Hematopoietic multipotent progenitor cell treated with erythropoietin and hydrocortisone succinate and interleukin-3 and kit ligand, for 15 days (in vitro differentiated cells): ENCODE measurements at places on chromosomes 13 and 19.

DNA sequence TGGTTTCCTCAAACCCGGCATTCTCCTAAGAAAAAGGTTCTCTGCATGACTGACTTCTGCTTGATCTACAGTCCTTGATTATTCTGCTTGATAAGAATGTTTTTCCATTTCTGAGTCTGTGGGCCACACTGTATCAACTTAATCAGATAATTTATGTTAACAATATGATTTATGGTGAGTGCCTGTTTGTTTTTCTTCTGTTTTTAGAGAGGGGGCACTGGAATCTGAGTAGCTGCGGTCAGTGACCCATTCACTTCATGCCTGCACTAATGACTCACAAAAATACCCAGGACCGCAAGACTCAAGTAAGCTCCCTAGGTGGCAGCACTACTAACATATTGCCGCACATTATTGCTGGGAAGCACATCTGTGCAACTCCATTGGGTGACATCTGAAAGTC, 542.3 kb upstream of the ATXN8OS start:
- no peak for DNase-seq

DNA sequence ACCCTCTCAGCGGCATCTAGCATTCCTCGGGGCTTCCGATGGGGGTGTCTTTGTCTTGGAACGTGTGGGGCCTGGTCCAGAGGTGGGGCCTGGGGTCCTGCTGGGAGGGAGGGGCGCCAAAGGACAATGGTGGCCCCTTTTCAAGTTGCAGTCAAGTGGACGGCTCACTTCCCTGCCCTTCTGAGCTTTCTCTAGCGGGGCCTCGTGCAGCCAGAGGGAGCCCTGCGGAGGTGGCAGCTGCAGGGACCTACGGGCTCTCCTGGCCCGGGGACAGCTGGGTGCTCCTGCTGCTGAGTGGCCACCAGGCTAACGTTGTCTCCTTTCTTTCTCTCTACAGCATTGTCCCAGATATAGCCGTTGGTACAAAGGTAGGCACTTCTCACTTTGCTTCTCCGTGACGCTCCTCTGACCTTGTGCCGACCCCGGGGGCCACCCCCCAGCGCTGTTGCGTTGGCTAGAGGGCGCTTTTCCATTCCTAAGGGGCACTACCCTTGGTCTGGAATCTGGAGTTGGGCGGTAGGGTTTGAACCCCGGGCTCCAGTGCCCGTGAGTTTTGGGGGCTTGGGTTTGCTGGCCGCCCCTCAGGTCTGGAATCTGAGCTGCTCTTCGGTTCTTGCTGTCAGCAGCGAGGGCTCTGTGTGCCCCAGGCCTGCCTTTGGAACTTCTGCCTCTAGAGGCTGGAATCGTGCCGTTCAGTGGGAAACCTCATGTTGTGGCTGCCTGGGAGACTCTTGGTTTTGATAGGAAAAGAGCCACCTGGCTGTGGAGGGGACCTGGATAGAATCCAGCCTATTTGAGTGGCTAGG, 2.0 kb downstream of the PTBP1 start:
- DNase-seq = peak; percentile 27

- no peak for DNase-seq
Observed at GRCh38 chr13:67554746-67555452, 324.8 kb upstream of the PCDH9 start.

DNA sequence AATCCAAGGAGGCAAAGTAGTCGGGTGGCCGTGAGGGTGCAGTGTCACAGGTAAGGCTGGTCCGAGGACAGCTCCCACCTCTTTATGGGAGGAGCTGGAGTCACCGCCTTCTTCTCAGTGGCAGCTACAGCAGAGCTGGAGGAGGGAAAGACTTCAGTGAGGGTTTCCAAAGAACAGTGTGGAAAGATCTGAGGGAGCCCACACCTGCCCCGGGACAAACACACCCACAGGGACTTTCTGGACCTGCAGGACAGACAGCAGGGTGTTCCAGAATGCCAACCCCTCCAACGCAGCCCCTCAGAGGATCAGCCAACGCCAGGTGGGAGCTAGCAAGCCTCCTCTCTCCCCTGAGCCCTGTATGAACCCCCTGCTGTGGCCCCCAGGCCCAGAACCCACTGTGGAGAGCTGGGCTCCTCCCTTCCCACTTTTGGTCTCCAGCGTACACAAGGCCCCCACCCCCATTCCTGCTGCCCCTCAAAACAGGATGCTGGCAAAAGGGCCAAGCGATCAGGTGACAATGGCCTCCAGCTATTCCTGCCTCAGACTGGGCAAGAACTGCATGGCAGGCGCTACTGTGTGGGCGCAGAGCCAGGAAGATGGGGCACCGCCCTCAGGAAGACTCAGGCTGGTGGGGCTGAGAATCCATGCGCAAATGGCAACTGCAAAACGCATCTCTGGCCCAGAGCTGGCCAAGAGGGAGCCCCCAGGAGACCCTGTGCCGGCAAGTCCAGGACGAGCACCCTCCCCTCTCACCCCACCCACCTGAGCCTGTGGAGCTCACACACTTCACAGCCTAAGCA, 3.5 kb upstream of the CD320 start:
- peak; percentile 79 for DNase-seq

DNA sequence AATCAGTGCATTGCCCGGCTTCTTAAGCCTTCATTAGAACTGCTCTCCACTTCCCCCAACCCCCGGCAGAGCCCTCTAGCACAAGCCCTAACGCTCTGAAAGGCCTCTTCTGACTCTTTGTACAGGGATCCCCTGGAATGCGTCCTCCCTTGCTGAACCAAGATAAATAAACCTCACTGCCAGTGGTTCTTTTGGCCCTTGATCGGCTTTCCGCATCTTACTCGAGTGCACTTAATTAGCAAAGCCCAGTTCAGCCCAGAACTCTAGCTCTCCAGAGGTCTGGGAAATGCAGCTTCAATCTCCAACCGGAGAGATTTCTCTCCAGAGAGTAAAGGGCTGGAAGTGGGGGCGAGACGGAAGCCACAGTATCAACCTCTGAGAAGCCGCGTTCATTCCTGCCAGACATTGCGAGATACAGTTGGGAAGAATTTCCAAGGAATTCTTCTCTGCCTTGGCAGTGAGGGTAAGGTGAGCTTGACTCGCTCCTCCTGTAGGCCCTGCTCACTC, 8.7 kb upstream of the ZNF444 start:
- no peak for DNase-seq

GRCh38 chr13:98224557-98224956, 47.5 kb upstream of the RNF113B start:
- DNase-seq = no peak

DNA sequence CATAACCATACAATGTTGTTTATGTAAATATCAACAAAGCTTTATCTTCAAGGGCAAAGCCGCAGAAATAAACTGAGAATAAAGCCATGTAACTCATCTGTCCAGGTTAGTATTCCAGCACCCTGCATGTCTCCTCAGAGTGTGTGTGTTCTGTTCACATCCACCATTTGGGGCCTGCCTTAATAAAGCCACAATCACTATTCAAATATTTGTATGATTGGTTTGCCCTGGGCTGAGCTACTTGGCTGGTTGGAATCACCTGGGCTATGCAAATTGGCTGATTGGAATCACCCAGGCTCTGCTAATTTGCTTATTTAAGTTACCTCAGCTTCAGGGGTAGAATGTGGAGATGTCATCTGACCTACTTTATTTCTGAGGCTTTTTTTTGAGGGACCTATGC, 42.4 kb upstream of the ZNF737 start:
- no peak for DNase-seq

DNA sequence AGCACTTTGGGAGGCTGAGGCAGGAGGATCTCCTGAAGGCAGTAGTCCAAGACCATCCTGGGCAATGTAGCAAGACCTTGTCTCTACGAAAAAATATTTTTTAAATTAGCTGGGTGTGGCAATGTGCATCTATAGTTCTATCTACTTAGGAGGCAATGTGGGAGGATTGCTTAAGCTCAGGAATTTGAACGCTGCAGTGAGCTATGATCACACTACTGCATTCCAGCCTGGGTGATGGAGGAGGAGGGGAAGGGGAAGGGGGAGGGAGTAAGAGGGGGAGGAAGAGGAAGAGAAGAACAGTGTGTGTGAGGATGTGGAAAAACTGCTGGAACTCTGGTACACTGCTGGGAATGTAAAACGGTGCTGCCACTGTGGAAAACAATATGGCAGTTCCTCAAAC, 9.2 kb upstream of the CLIP3 start:
- no peak for DNase-seq

DNA sequence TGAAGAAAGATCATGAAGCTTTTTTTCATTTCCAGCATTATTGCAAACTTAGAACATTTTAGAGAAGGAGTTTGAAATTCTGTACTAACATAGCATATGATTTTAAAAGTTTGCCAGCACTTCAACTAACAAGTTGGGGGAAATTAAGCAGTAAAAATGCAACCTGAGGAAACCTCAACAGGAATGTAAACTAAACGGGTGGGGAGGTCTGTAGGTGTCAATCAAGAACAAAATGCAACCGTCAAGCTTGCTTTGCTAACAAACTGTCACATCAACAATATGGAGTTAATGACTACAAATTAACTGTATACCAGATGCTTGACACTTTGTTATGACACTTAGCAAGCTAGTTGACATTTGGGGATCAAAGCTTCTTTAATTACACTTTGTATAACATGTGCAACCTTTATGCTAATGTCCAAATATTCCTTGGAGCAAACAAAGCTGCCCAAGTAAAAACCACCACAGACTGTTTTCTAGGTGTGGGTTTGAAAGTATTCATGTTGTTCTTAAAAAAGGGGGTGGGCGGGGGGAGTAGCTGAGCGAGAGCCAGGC, 52.1 kb downstream of the DACH1 start:
- no peak for DNase-seq

DNA sequence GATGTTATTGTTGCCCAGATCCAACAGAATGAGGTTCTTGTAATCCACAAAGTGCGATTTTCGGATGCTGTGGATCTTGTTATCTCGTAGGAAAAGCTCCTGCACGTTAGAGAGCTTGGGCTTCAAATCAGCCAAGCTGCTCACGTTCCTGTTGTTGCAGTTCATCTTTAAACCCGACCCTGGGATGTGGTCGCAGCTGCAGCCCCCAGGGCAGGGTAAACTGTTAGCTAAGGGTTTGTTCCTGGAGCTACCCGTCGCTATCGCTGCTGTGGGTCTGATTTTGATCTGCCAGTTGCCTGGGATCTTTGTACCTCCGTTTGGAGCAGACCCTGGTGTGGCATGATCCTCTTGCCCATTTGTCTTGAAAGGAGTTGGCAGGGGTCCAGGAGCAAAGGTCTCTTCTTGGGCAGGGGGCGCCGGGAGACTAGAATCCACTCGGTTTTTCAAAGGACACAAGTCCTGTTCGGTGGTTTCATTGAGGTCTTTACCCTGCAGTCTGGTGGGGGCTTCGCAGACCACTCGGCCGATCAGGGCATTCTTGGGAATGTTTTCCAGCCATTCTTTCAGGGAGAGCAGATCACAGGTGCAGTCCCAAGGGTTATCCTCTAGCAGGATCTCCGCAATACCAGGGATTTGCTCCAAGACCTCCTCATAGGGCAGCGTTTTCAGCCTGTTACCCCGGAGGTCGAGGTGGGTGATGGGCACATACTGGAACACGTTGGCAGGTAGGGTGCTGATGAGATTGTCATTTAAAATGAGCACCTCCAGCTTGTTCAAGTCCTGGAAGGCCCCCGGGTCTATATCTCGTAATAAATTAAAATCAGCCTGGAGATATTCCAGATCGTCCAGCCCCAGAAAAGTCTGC, 1.8 kb downstream of the SLITRK1 start:
- no peak for DNase-seq

DNA sequence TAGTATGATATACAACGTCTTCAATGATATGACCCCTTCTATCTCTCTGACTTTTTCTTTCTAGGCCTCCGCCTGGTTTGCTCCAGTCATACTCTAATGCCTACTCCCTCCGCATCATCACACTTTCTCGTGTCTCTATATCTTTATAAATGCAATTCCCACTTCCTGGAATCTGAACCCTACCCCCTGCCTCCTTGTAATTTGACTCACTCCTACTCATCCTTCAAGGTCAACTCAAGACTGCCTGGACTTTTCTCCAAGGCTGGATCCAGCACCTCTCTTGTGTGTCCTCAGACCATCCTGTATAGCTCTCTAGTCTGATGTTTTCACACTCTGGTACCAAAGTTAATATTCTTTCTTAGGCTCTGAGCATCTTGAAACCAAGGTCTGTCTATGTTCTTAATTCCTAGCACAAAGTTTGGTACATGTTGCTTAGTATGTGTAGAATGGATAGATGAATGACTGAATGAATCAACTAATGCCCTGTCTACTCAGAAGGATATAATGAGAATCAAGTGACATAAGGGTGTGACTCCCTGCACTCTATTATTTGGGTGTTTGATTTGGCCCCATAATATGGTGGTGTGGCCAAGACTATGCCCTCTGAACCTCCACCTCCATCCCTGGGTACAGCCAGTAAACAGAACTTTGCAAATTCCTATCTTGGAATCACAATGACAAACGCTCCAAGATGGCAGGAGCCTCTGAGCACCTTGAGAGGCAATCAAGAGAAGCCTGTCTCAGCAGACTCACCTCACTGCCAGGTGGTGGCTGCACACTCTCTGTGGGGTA, 74.3 kb upstream of the SERP2 start:
- no peak for DNase-seq

- DNase-seq = no peak
Observed at GRCh38 chr13:109146912-109147647, 517.7 kb downstream of the MYO16 start.

- DNase-seq = no peak
Observed at GRCh38 chr19:16914421-16914820, 25.6 kb downstream of the F2RL3 start.
